Fibroblast of the conjunctiva (primary cell): ENCODE measurements at places on chromosomes 7 and 10.
A peak's percentile ranks its signal among the peaks of the same experiment; 100 is the strongest.

DNA sequence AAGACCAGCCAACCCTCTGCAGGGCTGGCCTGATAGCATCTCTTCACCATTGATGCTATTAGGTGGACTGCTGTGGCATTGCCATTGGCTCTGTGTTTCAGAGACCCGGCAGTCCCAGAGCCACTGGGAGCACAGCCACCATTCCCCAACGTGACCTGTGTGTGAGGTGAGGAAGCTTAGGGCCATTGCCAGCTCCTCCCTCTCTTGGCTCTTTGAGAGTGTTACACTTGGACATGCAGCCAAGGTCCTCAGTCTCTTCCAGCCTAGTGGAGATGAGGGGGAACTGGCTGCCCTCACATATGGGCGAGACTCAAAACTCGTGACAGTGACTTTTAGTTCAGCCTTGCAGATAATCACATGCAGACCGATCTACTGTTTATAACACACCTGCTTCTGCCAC, 39.3 kb upstream of the HMX3 start:
- no peak for DNase-seq

DNA sequence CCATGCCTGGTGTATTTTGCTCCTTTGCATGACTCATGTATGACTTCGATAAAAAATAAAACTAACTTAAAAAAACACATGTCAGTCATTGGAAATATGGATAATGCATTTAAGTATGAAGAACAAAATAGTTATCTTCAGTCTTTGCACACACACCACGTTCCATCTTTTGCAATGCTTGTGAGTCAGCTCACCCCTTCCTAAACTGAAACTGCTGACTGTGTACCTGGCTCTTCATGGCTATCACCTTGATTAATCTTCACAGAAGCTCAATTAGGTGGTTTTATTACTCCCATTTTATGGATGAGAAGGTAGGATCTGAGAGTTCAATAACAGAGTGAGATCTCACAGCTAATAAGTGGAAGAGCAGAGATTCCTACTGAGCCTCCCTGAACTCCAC, 79.5 kb downstream of the CARD11 start:
- no peak for DNase-seq

- DNase-seq = no peak
Measured at GRCh38 chr7:107836237-107837144, 33.5 kb upstream of the SLC26A3 start.

GRCh38 chr10:121078672-121079102, 227.5 kb downstream of the WDR11 start:
- no peak for DNase-seq

DNA sequence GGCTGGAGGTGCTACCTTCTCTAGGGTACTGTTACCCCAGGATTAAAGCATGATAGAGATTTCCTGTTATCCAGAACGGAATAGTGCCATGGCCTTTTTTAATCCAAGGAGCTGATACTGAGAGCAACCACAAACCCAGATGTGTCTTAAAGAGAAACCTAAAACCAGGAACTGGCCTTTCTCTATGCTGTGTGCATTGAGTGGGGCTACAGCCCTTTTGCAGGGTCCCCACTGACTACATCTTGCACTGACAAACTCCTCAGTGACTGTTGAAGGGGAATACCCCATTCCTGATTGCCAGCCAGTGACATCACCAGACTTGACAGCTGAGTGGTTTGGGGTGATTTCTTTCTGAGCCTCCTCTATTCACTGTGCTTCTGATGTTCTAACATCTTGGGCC, 81.9 kb upstream of the CAPZA2 start:
- no peak for DNase-seq

DNA sequence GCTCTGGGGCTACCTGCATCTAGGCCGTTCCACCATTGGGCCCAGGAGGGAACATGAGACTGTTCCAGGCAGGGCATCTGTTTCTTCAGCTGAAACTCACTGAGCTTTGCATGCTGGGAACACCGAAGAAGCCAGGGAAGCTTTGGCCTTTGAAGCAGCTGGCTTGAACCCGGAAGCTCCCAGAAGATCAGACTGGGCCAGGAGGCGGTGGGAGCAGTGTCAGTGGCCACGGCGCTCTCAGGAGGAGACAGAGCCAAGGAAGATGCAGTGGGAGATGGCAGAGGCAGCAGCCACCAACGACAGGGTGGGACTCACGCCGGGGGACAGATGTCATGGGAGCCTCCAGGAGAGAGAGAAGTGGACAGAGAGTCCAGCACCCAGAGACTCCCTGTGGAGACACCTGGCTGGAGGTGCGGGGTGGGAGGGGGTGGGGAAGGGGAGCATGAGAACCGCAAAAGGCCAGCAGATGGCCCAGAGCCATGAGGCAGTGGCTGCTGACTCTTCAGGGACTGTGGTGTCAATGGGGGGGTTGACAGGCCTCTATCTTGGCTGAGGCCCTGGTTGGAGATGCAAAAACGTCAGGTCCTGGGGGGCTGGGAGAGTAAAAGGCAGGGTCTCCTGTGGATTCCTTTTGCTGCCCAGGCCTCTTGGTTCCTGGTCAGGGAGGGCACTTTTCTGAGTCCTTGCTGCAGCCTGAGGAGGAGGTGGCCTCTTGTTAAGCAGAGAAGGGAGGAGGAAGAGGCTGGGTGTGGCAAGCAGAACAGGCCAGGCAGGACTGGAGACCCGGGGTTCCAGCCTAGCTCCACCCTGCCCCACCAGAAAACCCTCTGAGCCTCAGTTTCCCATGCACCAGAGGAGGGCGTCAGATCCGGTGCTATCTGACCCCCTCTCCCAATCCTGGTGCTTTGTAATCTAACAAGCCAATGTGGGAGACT, 6.3 kb upstream of the AQP1 start:
- no peak for DNase-seq

- DNase-seq = peak; percentile 39
Measured at GRCh38 chr7:85185424-85186082, 1.3 kb downstream of the SEMA3D start.

DNA sequence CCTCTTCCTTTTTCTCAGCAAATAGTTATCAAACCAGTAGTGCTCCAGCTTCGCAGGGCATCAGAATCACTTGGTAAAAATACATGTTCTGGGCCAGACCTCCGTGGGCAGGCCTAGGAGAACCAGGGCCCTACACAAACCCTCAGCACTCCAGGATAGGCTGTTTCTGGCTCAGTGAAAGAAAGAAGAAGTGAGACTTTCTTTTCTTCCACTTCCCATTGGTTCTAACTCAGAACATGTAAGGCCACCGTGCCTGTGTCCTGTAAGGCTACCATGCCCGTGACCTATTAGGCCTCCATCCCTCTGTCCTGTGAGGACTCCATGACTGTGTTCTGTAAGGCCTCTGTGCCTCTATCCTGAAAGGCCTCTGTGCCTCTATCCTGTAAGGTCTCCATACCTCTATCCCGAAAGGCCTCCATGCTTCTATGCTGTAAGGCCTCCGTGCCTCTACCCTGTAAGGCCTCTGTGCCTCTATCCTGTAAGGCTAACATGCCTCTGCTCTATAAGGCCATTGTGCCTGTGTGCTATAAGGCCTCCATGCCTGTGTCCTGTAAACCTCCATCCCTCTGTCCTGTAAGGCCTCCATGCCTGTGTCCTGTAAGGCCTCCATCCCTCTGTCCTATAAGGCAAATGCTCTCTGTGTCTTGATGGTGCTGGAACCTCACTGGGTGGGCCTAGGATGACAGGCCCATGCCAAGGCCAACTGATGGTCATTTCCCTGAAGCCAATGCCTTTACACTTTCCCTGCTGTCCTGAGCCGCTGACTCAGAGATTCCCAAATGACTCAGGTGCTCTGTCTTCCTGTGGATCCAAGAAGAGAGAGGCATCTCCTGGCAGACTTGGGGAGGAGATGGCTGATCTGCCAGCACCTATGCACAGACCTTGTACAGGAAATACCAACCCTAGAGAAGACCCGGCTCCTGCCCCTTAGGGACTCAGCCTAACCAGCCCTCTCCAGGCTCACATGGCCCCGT, 96.6 kb upstream of the CACUL1 start:
- DNase-seq = no peak

- no peak for DNase-seq
Measured at GRCh38 chr10:70041016-70041415, 11.6 kb upstream of the MACROH2A2 start.

- DNase-seq = no peak
Measured at GRCh38 chr7:16944936-16945335, 63.2 kb upstream of the AGR3 start.

GRCh38 chr10:86671419-86671818, 3.1 kb downstream of the LDB3 start:
- no peak for DNase-seq

GRCh38 chr10:48811461-48811860, 126.8 kb downstream of the WDFY4 start:
- DNase-seq = no peak

GRCh38 chr10:107492389-107492788, 327.9 kb upstream of the SORCS1 start:
- DNase-seq = no peak

DNA sequence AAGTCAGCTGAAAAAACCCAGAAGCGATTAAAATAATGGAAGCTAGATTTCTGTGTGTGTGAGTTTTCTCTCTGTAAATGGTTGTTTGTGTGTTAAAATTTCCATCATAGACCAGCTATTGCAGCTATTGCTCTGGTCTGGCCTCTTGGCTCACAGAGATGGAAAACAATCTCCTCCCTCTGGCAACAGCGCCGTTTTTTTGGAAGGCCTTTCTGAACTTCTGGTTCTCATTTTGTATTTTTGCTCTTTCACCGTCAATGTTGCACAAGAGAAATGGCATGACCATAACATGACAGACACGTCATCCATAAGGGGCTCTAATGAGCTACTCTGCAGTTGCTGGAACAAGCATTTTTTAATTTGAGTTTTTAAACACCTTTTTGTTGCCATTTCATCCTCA, 91.0 kb downstream of the CUBN start:
- peak; percentile 97 for DNase-seq

DNA sequence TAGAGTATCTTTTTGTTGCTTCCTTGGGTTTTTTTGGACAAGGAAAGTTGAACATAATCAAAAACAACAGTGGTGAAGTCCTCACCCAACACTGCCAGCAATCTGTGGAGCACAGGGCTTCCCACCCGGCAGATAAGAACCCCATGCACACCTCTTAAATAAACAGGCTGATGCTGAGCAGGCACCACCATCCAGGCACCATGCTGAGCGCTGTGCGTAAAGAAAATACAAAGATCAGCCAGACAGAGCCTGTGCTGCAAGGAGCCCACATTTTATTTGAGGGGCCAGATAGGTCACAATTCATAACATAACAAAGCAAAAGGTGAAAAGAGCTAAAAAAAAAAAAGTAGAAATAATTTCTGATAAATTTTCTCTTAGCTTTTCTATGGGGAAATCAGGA, 231.2 kb downstream of the PTPRN2 start:
- no peak for DNase-seq

DNA sequence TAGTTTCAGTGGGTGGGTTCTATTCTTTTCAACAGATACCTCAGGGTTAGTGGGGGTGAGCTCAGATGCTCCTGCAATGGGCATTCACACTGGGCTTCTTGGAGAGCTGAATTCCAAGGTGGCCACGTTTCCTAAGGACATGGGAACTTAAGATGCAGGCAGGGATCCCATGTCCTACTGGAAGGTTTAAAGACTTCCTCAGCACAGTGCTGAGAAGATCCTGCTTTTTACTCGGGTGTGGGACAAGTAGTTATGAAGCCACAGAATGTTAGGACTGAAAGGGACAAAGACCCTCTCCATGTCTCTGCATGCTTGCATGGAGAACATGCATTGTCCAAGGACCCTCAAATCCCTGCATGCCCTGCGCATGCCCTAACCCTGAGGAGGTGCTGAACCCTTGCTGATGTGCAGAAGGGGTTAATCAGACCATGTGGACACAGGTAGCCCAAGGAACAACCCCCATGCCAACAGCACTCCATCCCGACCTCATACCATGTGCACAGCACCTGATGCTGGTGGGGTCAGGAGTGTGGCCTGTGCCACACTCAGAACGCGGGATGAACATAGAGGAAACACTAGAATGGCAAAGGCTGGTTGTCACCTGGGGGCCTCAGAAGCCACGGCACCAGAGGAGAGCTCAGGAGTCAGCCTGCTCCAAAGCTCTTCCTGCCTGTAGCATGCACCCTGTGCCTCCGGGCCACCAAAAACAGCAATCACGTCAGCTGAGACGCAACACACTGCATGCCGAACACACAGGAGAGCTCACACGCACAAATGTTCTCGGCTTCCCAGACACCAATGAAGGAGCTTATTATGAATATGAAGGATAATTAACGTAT, 15.2 kb downstream of the IL2RA start:
- no peak for DNase-seq

DNA sequence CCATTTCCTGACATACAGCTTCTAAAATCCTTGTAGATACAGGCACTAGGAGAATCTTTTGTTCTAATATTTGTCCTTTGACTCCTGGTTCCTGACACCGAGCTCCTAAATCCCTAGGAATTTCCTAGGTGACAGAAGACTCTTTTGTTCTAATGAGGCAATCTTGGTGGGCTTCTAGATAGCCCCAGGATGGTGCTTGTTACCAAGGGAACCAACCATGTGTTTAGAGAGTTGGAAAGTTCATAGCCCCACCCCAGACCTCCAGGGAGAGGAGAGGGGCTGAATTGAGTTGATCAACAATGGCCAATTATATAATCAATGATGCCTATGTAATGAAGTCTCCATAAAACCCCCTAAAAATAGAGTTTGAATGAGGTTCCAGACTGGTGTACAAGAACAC, 145.1 kb downstream of the JMJD1C start:
- DNase-seq = no peak

- DNase-seq = peak; percentile 4
Measured at GRCh38 chr7:114533131-114533530, 118.5 kb downstream of the FOXP2 start.

GRCh38 chr7:127828843-127829500, 177.0 kb downstream of the SND1 start:
- DNase-seq = no peak

GRCh38 chr7:913736-914520, 37.6 kb downstream of the GET4 start:
- DNase-seq = no peak

GRCh38 chr7:80681272-80681885, 42.9 kb downstream of the CD36 start:
- DNase-seq = peak; percentile 14

DNA sequence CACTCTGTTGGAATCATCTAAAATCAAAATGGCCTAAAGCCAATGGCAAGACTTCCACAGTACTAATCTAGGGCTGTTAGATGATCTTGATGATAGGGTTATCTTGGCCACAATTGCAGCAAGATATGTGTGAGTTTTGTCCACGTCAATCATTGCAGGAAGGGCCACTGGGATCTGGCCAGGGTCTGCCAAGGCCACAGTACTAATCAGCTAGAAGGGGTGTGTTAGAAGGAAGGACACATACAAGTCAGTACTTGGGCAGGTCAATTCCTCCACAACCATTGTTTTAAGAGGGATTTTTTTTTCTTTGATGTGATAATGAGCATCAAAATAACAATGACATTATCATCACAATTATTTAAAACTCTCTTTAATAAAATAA, 1.6 kb downstream of the LMOD2 start:
- no peak for DNase-seq

DNA sequence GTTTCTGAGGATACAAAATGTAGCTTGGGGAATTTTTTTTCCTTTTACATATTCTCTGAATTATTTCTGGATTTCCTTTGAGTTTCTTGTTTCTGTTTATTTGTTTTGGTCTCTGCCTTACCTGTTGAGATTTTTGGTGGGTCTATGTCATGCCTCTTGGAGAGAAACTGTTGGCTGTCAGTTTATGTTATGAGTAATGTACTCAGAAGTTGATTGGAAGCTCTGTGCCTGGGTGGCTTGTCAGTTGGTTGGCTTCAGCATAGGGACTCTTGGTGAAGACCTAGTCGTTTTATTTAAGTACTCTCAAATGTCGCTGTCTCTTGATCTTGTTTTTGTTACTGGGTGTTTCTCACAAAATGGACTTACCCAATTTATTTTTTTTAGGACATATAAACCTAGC, 132.4 kb downstream of the CDK14 start:
- DNase-seq = no peak

- DNase-seq = no peak
Measured at GRCh38 chr7:36045830-36046341, 107.2 kb upstream of the EEPD1 start.
